ENCODE measurements at places on chromosomes 4 and X. TPM values are rescaled to one million over a fixed set of nuclear protein-coding genes. Genes with fewer than 3 reads are reported as not detected.

The PRDM8 gene
- 2.7 TPM for total RNA-seq

The PIGA gene
- total RNA-seq: 7.9 TPM

GRCh38 chr4:169253904-169254303 is 16.9 kb downstream of the SH3RF1 start:
- no peaks in the 10 kb centered on the region for H3K27me3 ChIP-seq
- DNase-seq: no peak

DNA sequence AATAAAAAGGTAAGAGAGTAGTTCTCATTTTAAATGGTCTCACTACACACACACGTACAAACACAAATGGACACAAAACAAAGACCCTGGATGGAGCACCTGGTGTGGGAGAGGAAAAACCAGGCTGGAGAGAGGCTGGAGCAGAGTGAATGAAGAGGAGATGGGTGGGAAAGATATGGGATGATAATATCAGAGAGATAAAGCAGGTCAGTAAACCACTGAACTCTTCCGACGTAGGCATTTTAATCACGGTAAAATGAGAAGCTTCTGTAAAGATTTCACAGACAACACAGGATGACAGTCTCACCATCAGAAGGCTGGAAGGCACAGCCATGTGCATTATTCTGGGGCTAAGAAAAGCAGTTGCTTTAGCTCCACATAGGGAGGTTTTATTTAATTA is 532.8 kb downstream of the KCNIP4 start:
- no peaks in the 10 kb centered on the region for H3K27me3 ChIP-seq
- H3K4me3 ChIP-seq: no peak overlapping the region
- no peaks in the 10 kb centered on the region for H3K36me3 ChIP-seq
- DNase-seq: no peak
- no peaks in the 10 kb centered on the region for H3K4me1 ChIP-seq

DNA sequence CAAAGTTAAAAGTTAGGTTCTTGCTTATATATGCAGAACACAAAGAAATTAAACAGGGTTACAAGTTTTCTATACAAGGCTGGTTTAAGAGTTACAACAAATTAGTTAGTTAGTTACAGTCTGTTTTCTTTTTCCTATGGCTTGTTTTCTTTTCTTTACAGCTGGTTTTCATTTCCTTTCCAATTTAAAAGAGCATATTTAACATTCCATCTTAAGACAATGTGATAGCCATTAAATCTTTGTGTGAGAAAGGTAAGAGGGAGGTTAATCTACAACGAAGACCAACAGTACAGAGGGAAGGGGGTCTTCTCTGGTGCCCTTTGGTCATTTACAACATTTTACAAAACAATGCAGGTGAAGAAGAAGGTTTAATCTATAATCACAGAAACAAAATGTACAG is 290.6 kb downstream of the ZNF674 start:
- H3K4me3 ChIP-seq: no peak overlapping the region
- H3K27me3 ChIP-seq: no peaks in the 10 kb centered on the region
- no peaks in the 10 kb centered on the region for H3K4me1 ChIP-seq
- no peaks in the 10 kb centered on the region for H3K36me3 ChIP-seq
- no peak overlapping the region for H3K27ac ChIP-seq

DNA sequence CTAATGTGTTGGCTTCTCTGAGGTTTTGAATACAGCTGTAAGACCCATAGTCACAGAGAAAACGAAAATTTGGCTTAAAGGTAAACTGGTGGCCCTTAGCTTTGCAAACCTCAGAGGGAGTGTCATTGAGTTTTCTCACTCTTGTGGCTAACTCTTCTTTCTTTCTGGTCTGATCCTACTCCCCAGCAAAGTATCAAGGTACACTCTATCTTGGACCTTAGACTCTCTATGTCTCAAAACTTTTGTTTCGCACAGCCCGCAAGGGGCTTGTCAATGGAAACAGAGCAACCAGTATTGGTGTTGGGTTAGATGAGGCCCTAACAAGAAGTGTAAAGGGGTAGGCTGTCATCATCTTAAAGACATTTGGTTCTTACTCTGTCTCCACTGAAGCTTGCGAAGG is 19.8 kb downstream of the APOO start:
- no peaks in the 10 kb centered on the region for H3K4me1 ChIP-seq
- no peak for DNase-seq
- H3K4me3 ChIP-seq: no peak overlapping the region
- no peaks in the 10 kb centered on the region for H3K27me3 ChIP-seq

DNA sequence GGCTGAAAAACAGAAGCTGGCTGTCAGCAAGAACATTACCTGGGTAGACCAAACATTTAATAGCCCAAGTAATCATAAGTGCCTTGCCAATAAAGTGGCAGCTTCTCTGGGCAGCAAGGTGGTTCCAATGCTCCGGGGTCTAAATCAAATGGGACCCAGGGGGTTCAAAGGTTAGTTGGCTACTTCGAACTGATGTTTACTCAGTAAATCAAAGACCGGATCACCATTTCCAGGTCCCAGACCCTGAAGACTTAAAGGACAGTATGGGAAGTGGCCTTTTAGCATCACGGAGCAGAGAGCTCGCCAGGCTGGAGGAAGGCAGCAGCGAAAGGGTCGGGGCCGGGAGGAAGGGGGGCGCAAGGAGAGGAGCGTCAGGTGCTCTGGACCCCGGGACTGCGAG is 1.0 kb downstream of the SH3KBP1 start:
- H3K4me3 ChIP-seq: peak overlapping the region; percentile 79
- H3K27ac ChIP-seq: no peak overlapping the region
- no peaks in the 10 kb centered on the region for H3K36me3 ChIP-seq
- no peaks in the 10 kb centered on the region for H3K27me3 ChIP-seq
- no peaks in the 10 kb centered on the region for H3K4me1 ChIP-seq
- no peak for DNase-seq

The ESX1 gene
- not detected for total RNA-seq

DNA sequence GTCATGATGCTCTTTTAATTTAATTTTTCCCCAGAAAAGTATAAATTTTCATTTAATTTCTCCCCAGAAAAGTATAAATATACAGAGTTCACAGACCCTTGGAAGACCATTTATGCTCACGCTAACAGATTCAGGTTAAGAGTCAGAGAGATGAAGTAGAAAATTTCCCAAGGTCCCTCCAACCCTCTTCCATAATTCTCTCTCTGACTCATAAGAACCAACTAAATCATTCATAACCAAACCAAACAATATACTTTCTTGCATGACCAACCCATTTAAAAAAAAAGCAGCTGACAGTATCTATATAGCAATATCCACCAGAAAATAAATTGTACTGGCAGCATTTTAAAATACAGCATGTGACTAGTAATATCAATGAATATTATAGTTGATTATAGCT is 3.9 kb downstream of the KLHL8 start:
- peaks cover 6% of the 10 kb centered on the region for H3K4me1 ChIP-seq
- no peak overlapping the region for H3K27ac ChIP-seq
- no peak for DNase-seq
- H3K27me3 ChIP-seq: no peaks in the 10 kb centered on the region

DNA sequence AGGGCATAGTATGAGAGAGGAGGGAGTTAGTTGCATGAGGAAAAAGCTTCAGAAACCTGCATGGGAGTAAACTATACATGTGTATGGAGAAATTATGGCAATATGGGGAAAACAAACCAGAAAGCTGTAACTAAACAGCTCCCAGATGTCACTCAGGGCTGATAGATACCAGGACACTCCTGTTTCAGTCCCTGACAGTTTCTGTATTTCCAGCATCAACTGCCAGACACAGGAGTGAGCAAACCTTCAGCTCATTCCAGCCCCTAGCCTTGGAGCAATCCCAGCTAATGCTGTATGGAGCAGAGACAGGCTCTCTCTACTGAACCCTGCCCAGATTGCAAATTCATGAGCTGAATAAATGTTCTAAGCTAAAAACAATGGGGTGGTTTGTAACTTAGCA is 382.9 kb upstream of the MAGEB18 start:
- DNase-seq: no peak
- no peaks in the 10 kb centered on the region for H3K4me1 ChIP-seq
- H3K27ac ChIP-seq: no peak overlapping the region
- H3K27me3 ChIP-seq: no peaks in the 10 kb centered on the region

The CFAP99 gene
- not detected for total RNA-seq

DNA sequence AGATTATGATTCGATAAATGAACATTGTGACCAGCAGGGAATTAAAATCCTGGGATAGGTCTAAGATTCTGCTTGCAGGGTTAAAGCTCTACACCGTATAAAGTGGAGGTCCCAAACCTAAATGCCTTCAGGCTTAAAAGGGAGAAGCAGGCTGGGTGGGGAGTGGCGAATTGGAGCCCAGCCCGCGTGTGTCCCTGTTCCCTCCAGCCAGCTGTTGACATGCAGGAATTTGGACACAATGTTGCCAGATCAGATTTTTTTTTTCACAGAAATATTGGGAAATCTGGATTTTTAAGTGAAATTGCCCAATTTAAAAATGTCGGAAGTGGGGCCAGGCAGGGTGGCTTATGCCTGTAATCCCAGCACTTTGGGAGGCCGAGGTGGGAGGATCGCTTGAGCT is 60.5 kb downstream of the ELF4 start:
- no peaks in the 10 kb centered on the region for H3K4me1 ChIP-seq
- peaks cover 35% of the 10 kb centered on the region for H3K36me3 ChIP-seq
- H3K27ac ChIP-seq: no peak overlapping the region
- H3K4me3 ChIP-seq: no peak overlapping the region
- no peaks in the 10 kb centered on the region for H3K27me3 ChIP-seq

The LYAR gene
- 20.7 TPM for total RNA-seq

The MAGEA9B gene
- not detected for total RNA-seq

DNA sequence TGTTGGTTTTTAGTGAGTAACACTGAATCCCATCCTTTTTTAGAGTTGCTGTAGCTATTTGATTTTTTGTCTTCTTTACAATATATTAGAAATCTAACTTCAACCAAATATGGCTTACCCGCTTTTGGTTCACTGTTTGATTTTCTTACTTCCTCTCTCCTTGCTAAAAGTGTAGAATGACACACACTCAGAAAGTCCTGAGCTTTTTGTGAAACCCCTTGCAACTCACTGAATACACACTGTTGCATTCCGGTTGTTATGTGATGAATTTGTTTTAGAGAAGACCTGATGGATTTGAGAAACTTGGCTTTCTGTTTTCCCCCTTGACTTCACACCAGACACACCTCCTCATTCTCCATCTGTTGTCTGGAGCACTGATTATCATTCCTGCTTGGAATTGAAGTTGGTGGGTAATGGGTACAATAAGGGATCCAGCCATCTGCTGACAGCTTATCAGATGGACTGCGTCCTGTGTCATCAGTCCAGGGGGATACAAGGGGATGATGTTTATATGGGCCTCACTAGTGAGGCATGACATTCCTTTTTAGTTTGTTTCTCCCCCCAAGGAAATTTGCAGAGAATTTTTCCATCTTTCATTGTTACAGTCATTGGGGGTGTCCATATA is 5.2 kb downstream of the TMEM164 start:
- no peaks in the 10 kb centered on the region for H3K36me3 ChIP-seq
- H3K27ac ChIP-seq: no peak overlapping the region
- DNase-seq: no peak
- H3K27me3 ChIP-seq: no peaks in the 10 kb centered on the region
- H3K4me3 ChIP-seq: no peak overlapping the region

DNA sequence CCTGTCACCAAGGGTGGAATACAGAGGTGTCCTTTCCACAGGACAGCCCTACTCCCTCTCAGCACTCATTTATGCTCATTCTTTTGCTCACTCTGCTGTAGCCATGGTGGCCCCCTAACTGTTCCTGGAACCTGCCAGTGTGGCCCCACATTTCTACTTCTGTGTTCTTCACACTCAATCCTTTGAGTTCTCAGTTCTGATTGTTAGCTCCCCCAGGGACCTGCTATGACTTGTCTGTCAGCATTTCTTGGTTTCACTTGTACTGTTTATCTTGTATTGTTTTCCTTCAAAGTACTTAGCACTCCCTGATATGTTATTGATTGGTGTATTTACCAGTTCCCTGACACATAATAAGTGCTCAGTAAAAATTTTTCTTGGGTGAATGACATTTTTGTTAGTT is 14.9 kb downstream of the VBP1 start:
- no peak overlapping the region for H3K4me3 ChIP-seq
- no peaks in the 10 kb centered on the region for H3K4me1 ChIP-seq
- H3K27ac ChIP-seq: no peak overlapping the region
- DNase-seq: no peak

The KIAA1210 gene
- total RNA-seq: not detected

- no peaks in the 10 kb centered on the region for H3K36me3 ChIP-seq
- H3K27ac ChIP-seq: no peak overlapping the region
- H3K4me3 ChIP-seq: no peak overlapping the region
- H3K4me1 ChIP-seq: no peaks in the 10 kb centered on the region
These were observed 28.3 kb upstream of the DCAF12L1 start for GRCh38 chrX:126580877-126581276.

DNA sequence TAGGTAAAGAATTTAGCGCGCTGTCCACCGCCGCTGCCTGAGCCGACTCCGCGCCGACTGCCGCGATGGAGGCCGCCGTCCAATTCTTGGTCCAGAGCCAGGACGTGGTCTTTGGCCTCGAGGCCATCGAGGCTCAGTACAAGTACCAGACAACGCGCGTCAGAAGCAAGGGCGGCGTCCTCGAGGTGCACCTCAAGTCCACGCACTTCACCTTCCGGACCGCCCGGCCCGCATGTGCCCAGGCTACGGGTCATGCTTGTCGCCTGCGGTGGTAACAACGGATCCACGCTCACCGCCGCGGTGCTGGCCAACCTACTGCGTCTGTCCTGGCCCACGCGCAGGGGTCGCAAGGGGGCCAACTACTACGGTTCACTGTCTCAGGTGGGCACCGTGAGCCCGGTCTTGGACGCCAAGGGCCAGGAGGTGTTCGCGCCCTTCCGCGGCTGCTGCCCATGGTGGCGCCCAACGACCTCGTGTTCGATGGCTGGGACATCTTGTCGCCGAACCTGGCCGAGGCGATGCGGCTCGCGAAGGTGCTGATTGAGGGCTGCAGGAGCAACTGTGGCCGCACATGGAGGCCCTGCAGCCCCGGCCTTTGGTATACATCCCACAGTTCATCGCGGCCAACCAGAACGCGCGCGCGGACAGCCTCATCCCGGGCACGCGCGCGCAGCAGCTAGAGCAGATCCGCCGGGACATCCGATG is 128.0 kb downstream of the ANAPC4 start:
- H3K27ac ChIP-seq: no peak overlapping the region
- H3K4me1 ChIP-seq: no peaks in the 10 kb centered on the region
- H3K4me3 ChIP-seq: no peak overlapping the region

The USP17L18 gene
- not detected for total RNA-seq

DNA sequence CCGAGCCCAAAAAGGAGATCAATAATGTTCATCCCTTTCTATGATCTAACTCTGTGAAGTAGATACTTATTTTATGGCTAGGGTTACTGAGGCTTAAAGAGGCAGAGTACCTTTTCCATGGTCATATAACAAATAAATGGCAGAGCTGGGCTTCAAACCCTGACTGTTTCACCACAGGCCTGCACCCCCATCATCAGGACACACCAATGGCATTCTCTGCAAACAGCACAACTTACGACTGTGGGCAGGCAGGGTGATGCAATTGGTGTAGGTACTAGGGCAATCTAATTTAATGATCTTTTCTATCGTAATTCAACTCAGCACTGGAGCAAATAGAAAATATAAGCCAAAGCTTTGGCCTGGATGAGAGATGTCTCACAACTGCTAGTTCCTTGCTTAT is 118.8 kb upstream of the CBR4 start:
- peaks cover 4% of the 10 kb centered on the region for H3K4me1 ChIP-seq
- H3K4me3 ChIP-seq: no peak overlapping the region
- H3K27me3 ChIP-seq: no peaks in the 10 kb centered on the region
- H3K36me3 ChIP-seq: peaks cover 4% of the 10 kb centered on the region
- DNase-seq: no peak

Data from thoracic aorta (tissue), 2 donors.